CD4-positive, alpha-beta T cell treated with Interleukin-4 for 1 hour (primary cell): ENCODE measurements at places on chromosomes 6 and 20.

- no peak for DNase-seq
These were observed 76.8 kb downstream of the PRDM1 start for GRCh38 chr6:106162921-106163320.

DNA sequence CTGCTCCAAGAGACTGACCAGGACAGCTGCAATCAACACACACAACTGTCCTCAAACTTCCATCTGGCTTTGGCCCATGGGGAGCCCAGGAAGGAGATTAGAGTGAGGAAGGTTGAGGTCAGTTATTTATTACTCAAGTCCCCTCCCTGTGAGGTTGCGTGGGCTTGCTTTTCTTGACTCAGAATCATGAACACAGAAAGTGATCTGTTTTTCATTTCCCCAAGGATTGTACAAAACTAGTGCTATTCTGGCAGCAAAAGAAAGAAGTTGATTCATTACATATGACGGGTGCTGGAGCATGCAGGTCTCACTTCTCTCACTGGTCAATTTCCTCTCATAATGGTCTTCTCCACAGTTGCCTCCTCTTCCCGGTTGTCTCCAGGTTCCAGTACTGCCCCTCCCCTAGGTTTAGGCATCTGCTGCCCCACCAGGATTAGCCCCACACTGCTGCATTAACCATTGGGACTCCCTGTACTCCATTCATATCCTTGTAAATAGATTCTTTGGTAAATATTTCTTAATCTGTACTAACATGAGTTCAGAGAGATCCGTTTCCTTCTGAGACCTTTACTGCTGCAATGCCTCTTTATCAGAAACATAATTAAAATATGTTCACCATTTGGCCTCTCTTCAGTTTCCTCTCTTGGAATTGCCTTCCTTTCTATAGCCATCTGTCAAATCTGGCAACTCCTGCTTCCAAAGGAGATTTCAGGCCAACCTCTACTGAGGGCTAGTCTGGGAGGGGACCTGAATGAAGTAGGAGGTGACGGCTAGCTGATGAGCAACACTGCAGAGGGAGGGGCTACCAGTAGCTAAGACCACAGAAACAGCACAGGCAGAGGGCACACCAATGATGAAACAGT, 888.8 kb downstream of the QKI start:
- DNase-seq, result no peak

DNA sequence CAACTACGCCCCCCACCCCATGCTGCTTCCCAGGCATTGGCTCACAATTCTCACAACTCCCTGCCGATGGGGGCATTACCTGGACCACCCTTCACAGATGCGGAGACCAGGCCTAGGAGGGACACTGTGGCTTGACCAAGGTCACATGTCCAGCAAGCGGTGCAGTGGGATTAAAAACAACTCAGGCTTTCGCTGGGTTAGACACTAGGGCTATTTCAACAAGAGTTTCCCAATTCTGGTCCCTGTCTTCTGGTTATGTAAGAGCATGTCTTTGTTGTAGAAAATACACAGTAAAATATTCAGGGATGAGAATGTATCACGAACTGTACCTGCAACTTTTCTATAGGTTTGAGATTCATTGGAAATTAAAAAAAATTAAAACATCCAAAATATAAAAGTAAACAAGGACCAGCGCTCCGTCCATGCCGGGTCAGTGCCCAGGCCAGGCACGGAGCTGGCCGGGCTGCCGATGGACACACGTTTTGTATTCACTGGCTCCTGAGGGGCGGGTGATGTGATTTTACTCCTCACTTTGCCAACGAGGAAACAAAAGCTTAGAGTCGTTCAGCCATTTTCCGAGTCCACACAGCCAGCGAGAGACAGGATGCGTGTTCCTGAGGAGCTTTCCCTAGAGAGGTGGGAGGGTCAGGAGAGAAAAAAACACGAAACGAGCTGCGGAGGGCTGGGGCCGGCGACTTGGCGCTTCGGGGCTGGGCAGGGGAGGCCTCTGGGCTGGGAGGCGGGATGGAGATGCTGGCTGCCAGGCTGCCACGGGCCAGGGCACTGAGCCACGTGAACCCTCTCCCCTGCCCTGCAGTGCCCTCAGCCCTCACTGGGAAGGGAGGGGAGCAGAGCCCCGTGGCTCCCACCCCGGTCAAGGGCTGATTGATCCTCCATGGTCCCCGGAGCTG, 17.1 kb upstream of the VSTM2L start:
- no peak for DNase-seq

DNA sequence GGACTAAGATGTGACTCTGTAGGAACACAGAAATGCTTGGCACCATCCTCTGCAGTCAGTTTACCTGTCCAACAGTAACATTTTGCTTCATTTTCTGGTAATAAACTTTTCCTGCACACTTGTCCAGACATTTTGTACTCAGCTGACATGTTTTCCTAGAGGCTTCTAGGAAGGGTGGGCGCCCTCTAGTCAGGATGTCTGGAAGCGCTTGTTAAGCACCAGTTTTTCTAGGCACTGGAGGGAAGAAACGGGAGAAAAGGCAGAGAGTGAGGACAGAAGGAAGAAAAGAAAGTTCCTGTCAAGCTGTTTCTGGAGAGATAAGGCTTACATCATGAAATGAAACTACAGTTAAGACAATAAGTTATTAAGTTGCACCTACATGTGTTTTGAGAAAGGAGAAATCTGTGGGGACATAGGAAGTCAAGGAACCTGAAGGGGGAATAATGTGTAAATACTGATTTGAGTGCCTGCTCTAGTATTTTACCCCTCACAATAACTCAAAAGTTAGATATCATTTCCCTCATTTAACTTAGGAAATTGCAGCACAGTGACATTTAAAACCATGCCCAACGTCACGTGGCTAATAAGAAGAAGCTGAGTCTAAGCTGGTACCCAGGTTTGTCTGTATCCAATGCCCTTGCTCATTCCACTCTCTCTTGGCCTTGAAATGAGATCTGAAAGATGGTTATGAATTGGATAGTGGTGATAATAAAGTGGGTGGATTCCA, 42.7 kb upstream of the TNFRSF21 start:
- DNase-seq, result no peak

DNA sequence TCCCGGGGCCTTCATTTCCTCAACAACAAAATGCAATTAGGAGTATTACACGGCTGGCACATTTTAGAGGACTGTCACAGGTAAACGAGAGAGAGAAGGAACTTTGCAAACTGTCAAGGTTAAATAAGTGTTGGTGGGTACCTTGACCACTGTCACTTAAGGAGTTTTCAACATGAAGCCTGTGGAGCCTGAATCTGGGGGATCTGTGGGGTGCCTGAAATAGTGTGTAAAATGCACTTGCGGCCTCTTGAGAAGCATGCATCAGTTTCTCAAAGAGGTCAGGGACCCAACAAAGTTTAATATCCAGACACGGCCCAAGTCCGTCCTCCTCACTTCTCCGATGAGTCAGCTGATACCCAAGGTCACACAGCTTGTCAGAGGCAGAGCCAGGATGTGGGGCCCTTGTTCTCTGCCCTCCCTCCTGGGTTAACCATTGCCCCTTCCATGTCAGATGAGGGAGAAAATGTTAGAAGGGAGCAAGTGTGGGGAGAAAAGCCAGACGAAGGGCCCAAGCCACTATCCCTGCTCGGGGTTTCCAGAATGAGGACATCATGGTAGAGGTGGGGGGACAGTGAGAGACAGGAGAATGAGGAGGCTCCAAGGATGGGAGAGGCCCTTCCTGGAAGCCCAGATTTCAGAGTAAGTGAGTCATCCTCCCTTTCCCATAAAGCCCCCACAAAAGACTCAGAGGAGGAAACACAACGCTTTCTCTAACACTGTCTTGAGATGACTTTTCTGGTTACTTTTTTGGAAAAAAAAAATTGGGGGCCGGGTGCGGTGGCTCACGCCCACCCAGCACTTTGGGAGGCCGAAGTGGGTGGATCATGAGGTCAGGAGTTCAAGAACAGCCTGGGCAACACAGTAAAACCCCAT, 42.2 kb downstream of the C6orf132 start:
- DNase-seq, result no peak

GRCh38 chr20:63908008-63908682, 13.2 kb downstream of the DNAJC5 start:
- DNase-seq, result no peak

- DNase-seq, result no peak
These were observed 15.7 kb upstream of the SRSF3 start for GRCh38 chr6:36578431-36578830.

GRCh38 chr6:1412901-1413300, 23.5 kb downstream of the FOXF2 start:
- no peak for DNase-seq

- DNase-seq, result no peak
These were observed 286.0 kb downstream of the FOXC1 start for GRCh38 chr6:1895721-1896120.
